Activated naive CD8-positive, alpha-beta T cell treated with anti-CD3 and anti-CD28 coated beads, Interleukin-2, amount 50 U/mL, for 16 hours (primary cell): ENCODE measurements at places on chromosomes 16 and 17.

DNA sequence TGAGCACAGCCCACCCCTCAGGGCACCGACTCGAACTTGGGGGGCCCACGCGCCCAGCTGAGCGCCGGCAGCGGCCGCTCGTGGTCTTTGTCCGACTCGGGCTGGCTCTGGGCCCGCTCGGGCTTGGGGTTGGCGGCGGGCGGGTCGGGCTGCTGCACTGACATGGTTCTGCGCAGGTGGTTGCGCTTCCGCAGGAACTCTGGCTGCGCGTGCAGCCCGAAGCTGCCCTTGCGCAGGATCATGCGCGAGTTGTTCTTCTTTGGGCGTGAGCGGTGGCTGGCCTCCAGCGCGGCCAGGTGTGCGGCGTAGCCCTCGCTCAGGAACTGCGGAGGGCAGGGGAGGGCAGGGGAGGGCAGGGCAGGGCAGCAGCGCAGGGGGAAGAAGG lies 11.1 kb downstream of the PIMREG start:
- DNase-seq: no peak

DNA sequence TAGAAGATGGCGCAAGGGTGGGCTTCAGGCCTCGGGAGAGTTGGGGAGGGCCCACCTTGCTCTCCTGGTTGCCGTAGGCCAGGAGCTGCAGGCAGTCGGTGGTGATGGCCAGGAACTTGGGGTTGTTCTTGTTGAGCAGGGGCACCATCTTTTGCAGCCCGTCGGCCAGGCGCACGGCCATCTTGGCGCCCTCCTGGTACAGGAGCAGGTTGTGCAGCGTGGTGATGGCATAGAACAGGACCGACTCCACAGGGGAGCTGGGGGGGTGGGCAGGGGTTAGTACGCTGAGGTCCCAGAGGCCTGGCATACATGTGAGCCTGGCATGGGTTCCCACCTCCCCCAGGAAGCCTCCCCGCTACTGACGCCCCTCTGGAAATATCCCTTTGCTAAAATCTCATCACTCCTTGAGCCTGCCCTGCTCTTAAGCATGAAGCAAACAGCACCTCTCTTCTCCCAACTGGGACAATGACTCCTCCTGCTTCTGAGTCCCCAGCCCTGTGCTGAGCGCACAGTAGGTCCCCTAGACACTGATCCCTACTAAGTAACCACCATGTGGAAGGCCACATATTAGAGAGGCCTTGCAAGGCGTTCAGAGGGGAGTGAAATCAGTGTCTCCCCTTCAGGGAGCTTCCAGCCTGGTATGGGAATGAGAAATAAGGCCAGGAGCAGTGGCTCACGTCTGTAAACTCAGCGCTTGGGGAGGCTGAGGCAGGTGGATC lies 19.0 kb downstream of the JUP start:
- DNase-seq: no peak

- no peak for DNase-seq
Observed at GRCh38 chr17:7972131-7972785, 30.2 kb upstream of the GUCY2D start.

DNA sequence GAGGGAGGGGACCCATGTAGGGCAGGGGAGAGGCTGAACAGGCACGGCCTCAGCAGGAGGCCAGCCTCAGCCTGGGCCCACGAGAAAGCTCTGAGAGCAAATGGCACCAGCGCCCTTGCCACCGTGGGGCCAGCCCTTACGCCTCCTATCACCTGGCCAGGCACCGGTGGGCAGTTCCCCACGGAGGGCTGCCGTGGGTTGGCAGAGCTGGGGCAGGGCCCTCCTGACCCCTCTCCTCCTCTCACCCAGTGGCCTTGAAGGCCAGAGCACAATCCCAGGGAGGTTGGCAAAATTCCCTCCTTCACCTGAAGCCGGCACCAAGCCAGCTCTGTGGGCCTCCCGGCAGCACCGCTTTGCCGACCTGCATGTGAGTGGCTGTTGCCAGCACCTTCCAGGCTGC lies 53.1 kb upstream of the ENPP7 start:
- no peak for DNase-seq

DNA sequence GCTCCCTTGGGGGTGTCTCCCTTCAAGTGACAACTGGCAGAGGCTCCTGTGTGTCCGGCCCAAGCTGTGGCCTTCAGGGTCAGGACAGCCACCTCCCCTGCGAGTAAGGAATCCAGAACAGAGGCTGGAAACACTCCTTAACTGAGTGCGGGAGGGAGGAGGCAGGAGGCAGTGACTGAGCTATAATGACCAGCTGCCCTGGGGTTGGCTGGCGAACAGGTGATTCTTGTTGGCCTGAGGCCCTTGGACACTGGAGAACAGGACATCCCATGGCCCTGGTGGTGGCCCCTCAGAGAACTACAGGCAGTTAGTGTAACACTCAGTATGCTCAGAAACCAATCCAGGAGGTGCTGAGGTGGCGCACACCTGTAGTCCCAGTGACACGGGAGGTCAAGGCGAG lies 9.4 kb upstream of the SNAI3 start:
- no peak for DNase-seq

GRCh38 chr17:51085150-51085805 lies 35.4 kb downstream of the SPAG9 start:
- DNase-seq: no peak

DNA sequence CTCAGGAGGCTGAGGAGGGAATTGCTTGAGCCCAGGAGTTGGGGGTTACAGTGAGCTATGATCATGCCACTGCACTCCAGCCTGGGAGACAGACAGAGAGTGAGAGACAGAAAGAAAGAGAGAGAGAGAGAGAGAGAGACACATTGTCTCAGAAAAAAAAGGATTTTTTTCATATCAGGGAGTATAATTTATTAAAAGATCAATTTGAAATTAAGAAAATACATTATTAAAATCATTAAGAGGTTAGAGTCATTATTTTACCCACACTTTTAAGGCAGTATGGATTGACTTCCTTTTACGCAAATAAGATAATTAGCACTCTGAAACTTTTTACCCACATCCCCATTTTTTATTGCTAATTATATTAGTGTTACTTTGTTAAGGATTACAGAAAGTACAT lies 804.3 kb downstream of the CDH11 start:
- no peak for DNase-seq

DNA sequence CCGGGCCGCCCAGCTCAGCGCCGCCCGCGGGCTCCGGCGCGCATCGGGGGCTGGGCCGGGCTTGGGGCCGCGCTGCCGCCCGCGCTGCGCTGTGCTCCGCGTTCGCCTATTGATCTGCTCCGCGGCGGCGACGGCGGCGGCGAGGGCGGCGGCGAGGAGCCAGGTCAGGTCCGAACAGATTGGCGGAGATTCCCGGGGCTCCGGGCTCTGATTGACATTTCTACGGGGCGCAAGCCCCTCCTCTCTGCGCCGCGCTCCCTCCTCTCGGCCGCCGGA lies 559 bp downstream of the IRX3 start:
- no peak for DNase-seq

- no peak for DNase-seq
Observed at GRCh38 chr17:42130310-42130936, 7.8 kb downstream of the HSPB9 start.

GRCh38 chr16:14501331-14502255 lies 128.5 kb downstream of the PARN start:
- no peak for DNase-seq

DNA sequence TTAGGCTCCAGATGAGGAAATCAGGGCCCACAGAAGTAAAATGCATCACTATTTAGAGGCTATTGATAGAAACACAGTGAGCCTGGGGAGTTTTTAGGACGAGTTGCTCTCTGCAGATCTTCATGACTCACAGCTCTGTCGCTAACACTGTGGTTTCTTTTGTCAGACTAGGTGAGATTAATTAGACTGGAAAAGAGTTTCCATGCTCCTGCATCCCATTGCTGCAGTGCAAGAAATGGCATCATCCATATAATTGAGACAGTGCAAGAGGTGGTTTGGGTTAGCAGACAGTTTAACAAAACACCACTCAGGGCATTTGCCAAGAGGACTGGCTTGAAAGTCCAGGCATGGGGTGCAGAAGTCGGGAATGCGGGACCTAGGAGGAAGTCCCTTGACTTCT lies 198.8 kb upstream of the CACNG5 start:
- DNase-seq: no peak

- DNase-seq: no peak
Observed at GRCh38 chr16:53528797-53529196, 25.8 kb upstream of the AKTIP start.

- DNase-seq: no peak
Observed at GRCh38 chr17:42407289-42407836, 15.7 kb downstream of the CAVIN1 start.

DNA sequence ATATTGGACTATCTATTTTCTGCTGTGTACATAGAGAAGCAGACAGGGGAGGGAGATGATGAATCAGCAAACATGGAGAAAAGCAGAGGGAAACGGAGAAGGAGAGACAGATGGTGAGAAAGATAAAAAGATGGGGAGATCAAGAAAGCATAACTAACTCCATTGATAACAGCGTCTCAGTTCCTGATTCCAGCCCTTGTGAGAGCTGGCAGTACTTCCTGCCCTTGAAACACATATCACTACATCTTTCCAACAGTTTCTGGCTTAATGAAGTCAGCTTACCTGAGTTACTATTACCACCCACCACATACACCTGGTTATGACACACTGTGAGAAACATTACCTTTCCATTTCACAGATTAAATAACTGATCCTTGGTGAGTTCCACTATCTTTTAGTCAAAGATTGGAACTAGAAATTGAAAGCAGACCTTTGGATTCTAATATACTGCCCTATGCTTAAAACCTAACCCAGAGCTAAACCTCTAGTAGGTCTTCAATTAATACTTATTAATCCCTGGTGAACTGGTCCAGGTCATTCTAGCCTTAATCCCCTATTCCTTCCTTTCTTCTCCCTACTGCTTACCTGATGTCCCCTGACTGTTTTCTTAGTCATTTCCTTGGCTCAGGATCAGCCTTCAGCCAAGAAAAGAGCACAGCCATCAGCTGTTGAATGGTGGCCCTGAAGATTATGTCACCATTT lies 346.6 kb upstream of the CCL2 start:
- no peak for DNase-seq

DNA sequence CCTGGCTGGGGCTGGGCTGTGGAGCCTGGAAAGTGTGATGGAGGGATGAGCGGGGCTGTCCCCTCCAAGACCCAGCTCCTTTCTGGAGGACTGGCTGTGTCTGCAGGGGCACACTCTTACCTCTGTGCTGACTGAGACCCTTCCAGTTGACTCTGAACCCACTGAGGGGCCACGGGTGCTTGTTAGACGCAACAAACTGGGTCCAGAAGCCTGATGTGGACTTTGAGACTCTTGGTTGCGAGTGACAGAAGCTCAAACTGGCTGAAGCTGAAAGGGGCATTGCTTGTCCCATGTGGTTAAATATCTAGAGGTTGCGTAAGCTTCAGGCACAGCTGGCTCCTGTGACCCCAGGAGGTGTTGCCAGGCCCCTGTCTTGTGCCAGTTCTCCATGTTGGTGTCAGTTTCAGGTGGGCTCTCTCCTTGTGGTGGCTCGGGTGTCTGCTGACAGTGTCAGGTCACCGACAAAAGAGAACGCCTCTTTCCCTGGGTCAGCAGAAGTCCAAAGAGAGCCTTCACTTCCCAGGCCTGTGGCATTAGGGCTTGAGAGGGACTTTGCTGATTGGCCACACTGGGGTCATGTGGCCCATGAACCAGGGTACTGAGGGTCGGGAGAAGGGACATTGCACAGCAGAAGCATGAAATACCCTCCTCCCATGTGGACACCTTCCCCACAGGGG lies 16.7 kb downstream of the ADCY7 start:
- no peak for DNase-seq

- no peak for DNase-seq
Observed at GRCh38 chr17:40702271-40702670, 1.3 kb downstream of the KRT24 start.

GRCh38 chr16:83994087-83994486 lies 26.0 kb downstream of the NECAB2 start:
- DNase-seq: no peak

- no peak for DNase-seq
Observed at GRCh38 chr16:82776470-82777146, 149.8 kb downstream of the CDH13 start.

DNA sequence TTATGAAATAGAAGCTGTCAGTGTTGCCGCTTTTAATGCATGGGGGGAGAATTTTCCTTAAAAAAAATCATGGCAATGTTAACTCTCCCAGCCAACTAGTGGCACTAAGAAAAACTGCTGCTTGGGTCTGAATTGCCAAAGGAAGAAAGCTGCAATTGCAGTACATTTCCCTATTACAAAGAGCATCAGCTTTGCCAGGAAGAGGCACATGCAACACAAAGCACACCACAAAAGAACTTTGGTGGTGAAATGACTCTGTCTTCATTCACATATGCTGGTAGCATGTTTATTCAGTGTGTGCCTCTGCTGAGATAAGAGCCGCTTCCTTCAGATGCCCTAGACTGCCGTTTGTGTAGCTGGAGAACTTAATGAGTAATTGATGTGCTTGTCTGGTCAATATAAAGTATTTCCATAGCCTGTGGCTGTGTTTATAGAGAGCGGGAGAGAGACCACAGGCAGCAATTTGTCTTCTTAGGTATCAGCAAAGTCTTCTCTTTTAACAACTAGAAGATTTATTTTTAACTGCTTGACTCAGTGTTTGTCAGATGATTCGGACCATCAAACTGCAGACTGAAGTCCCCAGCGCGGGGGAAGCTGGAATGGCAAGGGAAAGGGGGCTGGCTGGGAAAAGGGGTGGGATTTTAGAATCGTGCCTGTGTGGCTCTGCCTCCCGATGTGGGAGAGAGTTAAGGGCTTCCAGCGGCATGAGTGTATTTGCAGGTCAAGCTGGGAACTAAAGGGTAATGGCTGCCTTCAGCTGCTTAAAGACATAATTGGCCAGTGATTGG lies 115.1 kb downstream of the MRTFB start:
- no peak for DNase-seq

GRCh38 chr17:66123163-66123562 lies 68.8 kb downstream of the CEP112 start:
- no peak for DNase-seq

GRCh38 chr17:36130346-36130745 lies 26.7 kb downstream of the CCL4 start:
- DNase-seq: no peak

DNA sequence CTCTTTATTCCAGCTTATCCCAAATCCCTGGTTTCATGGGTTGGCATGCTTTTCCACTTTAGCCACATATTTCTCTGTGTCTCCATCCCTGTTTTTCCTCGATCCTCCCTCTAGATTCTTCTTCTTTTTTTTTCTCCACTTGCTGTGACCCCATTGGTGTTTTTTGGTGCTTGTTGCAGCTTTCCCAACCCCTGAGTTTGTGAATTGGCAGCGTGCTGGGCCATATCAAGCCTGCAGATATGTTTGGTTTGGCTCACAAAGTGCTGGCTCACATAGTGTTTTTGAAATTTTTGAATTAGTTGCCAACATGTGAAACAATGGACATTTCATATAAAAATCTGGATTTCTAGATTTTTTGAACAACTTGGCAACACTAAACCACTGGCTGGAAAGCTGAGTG lies 8.8 kb downstream of the GPR139 start:
- DNase-seq: no peak

DNA sequence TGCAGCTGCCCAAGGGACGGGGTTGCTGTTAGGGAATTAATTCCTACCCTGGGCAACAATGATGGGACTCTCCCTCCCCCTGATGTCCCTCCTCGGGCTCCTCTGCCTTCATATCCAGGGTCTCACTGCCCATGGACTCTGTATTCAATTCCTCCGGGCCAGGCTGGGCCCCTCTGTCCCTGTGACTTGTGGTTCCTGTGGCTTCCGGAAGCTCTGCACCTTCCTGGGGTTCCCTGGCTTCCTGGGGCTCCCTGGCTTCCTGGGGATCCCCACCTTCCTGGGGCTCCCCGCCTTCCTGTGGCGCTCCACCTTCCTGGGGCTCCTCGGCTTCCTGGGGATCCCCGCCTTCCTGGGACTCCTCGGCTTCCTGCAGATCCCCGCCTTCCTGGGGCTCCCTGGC lies 35.2 kb downstream of the SRL start:
- DNase-seq: no peak

GRCh38 chr17:526425-526824 lies 173.8 kb upstream of the RPH3AL start:
- no peak for DNase-seq
